Spinal cord (tissue), 10 donors: ENCODE measurements at places on chromosomes 11 and 22.

DNA sequence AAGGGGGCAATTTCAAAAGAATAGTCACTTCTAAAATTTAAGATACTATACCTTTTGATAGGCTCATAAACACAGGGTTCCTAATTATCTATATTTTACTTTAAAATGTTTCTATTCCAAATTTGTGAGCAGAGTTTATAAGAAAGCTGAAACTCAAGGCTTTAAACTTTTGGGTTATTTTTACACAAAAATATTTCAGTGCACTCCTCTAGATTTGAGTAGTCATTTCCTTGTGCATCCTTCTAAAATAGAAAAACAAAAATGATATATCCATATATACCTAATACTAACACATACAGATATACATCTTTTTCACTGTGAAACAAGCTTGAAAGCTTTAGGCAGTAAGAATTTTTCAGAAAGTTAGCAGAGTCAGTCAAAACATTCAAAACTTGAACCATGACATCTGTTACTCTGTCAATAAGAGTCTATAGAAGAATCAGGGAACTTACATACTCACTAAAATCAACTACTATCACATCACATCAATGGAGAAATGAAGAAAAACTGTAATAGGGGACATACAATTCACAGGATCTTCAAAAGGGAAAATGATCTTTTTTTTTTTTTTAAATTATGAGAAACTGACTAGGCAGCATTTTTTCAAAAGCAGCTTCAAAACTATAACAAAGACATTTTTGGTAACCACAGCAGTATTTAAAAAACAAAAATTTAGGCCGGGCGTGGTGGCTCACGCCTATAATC lies 5.1 kb downstream of the PHF21A start:
- no peak for DNase-seq
- H3K36me3 ChIP-seq: no peaks in the 10 kb centered on the region
- no peaks in the 10 kb centered on the region for H3K4me1 ChIP-seq
- H3K27me3 ChIP-seq: no peaks in the 10 kb centered on the region
- no peak overlapping the region for H3K4me3 ChIP-seq

GRCh38 chr11:117519590-117519989 lies 191.9 kb downstream of the CEP164 start:
- H3K4me1 ChIP-seq: peaks cover 11% of the 10 kb centered on the region
- H3K27ac ChIP-seq: no peak overlapping the region
- no peaks in the 10 kb centered on the region for H3K27me3 ChIP-seq
- H3K36me3 ChIP-seq: peaks cover 48% of the 10 kb centered on the region

DNA sequence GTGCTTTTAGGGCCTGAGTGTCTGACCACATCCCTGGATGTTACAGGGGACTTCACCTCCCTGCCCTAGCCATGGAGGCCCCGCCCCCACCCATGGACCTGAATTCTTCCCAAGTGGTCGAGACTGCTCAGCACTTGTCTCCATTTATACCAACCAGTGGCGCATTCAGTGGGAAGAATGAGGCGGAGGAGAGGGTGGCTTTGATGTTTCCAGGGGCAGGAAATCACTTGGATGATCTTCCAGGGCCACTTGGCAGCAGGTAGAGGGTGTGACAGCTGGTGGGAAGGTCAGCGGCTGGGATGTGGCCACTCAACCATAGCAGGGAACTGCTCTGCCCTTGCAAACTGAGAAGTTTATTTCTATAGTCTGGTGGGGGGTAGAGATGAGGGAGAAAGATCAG lies 155.1 kb upstream of the BLID start:
- DNase-seq: no peak
- H3K36me3 ChIP-seq: no peaks in the 10 kb centered on the region
- H3K27ac ChIP-seq: no peak overlapping the region
- H3K4me3 ChIP-seq: no peak overlapping the region

- peaks cover 23% of the 10 kb centered on the region for H3K4me1 ChIP-seq
- H3K4me3 ChIP-seq: no peak overlapping the region
- H3K36me3 ChIP-seq: no peaks in the 10 kb centered on the region
- H3K27me3 ChIP-seq: no peaks in the 10 kb centered on the region
- no peak for DNase-seq
These were observed 5.3 kb downstream of the LGALS12 start for GRCh38 chr11:63511048-63511748.
